ENCODE measurements at places on chromosomes 4 and X.

DNA sequence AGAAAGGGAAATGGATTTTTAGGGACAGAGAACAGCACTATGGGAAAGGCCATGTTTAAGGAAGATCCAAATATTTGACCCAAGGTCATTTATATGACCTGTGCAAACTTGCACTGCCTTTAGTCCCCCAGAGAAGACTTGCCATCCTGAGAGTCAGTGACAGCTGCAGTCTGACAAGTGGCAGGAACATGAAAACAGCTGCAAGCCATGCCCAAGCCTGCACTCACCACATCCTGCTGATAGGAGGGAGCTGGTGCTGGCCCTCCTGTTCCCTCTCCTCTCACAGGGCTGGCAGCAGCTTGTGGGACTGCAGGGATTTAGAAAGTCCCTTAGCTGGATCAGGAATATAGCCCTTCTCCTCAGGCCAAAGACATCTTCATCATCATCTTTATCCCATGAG, 187.7 kb downstream of the RAP1GDS1 start:
- no peak for DNase-seq

GRCh38 chr4:41696763-41697162, 51.8 kb downstream of the PHOX2B start:
- no peak for DNase-seq

DNA sequence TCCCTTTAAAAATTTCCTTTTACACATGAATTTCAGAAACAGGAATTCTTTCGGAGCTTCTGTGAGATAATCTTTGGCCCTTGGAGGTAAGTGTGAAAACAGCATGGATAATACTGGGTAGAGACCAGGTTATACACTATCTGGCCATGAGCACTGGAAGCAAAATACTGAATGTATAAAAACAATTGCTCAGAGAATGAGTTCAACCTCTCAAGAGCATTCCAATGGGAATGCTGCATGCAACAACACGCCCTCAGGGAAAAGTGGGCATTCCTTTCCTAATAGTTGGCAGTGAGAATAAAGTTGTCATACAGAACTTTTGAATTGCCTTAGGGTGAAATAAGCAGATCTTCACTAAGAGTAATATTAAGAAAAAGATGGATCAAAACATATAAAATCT, 574.8 kb upstream of the DIPK2B start:
- DNase-seq: no peak

- DNase-seq: no peak
Measured at GRCh38 chr4:168269896-168270295, 48.7 kb downstream of the DDX60 start.

DNA sequence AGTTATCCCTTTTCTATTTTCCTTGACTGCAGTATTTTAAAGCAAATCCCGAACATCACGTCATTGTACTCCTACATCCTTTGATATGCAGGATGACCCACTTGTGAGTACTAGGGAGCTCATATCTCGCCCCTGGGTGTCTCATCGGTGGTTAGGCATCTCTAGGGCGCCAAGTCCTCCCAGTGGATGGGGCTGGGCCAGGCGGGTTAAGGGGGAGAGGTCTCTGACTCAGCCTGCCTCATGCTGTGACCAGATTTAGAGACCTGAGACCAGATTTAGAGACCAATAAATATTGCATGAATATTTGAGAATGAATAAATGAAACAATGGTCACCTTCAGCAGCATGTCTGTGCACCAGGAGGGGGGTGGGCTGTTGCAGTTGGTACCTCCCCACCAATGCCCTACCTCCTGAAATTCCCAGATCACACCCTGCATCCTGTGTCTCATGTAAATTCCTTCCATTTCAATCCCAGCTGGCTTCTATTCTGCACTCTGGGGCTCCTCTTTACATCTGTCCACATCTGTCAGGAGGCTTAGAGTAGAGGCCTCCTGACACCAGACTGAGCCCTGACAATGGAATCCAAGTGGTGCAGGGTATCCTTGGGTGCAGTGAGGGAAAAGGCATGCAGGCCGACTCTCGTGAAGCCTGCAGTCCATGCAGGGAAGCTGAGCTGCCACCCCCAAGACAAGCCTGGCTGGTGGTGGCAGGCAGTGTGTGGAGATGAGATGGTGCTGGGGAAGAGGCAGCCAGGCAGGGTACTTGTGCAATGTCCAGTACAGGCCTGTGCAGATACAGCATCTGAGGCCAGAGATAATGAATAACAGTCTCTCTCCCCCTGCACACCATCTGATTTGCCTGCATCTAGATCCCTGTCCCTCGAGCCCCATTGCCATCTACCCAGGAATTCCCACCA, 5.2 kb downstream of the APLN start:
- DNase-seq: peak; percentile 34

- DNase-seq: no peak
Measured at GRCh38 chr4:182826391-182826790, 90.8 kb downstream of the DCTD start.

GRCh38 chr4:77818073-77818601, 1.0 kb downstream of the CNOT6L start:
- DNase-seq: peak; percentile 74

DNA sequence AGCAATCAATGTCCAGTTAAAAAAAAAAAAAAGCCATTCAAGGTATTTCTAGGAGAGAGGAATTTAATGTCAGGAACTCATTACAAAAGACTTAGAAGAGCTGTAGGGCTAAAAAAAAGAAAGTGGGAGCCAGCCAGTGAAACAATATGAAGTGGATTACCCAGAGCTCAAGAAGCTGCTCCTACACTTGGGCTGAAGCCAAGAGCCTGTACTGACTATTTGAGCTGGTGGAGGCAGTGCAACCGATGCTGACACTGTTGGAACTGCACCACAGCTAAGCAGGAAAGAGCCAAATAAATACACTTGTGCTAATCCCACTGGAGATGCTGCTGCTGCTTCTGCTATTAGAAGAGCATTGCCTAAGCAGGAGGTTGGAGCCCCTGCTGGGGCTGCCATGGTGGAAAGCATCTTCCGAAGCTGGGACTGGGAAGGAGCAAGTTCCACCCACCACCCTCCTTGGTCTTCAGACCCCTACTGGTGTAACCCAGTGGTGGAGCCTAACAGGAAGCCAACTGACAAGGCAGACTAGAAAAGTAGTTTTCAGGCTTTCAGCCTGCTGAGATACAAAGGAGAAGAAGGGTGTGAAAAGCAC, 65.4 kb downstream of the CXXC4 start:
- DNase-seq: no peak

GRCh38 chrX:15686818-15687685, 22.4 kb upstream of the CLTRN start:
- DNase-seq: no peak

GRCh38 chr4:99593781-99594641, 19.4 kb downstream of the MTTP start:
- DNase-seq: no peak

DNA sequence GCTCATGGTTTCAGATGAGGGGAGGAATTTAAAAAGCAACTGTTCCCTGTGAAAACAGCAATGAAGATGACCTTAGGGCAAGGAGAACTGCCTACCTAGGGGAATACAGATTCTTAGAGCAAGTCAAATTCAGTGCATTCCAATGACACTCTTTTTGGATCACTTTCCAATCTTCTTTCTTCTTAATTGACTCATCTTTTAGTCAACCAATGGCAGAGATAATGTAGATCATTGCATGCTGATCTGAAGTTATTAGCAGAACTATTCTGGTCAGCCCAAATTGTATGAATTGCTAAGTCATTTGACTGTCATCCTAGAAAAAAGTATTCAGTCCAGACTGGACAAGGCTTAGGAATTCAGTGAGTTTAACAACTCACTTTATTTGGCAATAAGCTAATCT, 12.6 kb upstream of the NR3C2 start:
- no peak for DNase-seq

GRCh38 chr4:41594432-41594831, 56.5 kb downstream of the LIMCH1 start:
- DNase-seq: no peak

DNA sequence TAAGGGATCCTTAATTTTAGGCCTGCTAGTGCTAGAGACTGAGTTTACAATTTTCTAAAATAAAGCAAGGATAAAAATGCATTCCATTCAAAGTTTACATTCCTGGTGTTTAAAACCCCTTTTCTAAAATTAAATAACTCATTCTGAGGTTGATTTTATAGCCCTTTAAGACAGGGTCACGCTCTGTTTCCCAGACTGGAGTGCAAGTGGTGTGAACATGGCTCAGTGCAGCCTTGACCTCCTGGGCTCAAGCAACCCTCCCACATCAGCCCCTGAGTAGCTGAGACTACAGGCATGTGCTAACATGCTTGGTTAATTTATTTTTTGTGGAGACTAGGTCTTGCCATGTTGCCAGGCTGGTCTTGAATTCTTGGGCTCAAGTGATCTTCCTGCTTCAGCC, 6.8 kb upstream of the CDKL2 start:
- no peak for DNase-seq

DNA sequence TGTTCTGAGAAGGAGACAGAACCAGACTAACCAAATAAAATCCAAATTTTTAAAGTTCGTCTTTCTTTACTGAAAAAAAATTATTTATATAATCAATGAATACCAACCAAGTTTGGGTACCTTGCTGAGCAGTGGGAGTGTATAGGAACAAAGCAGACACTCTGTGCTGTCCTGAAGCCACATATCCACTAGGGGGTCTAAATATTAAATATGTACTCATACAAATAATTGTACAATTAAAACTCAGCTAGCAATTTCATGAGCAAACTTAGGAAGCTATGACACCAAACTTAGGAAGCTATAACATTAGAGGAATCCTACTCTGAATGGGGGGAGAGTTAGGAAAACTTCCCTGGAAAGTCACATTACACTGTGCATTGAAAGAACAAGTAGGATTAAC, 582.0 kb upstream of the EPHA5 start:
- DNase-seq: no peak

DNA sequence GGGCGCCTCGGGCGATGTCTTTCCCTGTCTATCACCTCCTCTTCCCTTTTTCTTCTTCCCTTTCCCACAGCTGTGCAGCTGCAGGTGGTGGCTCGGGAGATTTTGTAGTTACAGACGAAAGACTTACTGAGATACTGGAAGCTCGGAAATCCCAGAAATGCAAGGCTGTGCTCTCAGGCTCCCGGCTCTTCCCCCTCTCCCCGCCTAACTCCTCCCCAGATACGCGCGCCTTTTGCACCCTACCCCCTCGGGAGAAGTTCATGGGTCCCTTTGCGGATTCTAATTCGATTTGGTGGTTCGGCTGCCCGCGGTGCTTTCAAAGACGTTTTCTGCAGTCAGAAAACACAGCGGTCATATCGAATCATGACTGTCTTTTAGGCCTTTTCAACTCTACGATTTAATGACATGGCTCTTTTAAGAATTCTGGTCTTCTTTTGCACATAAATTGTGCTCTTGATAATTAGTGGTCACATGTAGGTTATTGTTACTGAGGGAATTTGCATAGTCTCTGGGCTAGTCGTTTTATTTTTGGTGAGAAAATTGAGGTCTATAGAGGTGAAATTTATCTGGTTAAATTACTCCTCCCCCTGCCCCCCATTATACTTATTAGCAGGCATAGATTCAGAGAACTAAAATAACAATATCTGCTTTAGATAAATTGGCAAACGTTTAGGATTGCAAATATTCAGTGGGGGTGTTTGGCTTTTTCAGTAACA, 1.6 kb downstream of the SEPTIN11 start:
- DNase-seq: no peak

- no peak for DNase-seq
Measured at GRCh38 chr4:94623126-94623911, 134.4 kb upstream of the BMPR1B start.

GRCh38 chr4:115249808-115250207, 136.4 kb upstream of the NDST4 start:
- DNase-seq: no peak

GRCh38 chr4:7890635-7891393, 48.8 kb downstream of the AFAP1 start:
- DNase-seq: no peak

GRCh38 chrX:129642641-129643040, 12.1 kb downstream of the APLN start:
- no peak for DNase-seq

- DNase-seq: no peak
Measured at GRCh38 chr4:69639542-69639941, at the start of gene UGT2A2. TSS of gene UGT2A2 (minus strand) at chr4:69639642. CDS start at chr4:69639640, 2 bp downstream.

GRCh38 chr4:170853422-170854021, 763.8 kb upstream of the AADAT start:
- DNase-seq: no peak

DNA sequence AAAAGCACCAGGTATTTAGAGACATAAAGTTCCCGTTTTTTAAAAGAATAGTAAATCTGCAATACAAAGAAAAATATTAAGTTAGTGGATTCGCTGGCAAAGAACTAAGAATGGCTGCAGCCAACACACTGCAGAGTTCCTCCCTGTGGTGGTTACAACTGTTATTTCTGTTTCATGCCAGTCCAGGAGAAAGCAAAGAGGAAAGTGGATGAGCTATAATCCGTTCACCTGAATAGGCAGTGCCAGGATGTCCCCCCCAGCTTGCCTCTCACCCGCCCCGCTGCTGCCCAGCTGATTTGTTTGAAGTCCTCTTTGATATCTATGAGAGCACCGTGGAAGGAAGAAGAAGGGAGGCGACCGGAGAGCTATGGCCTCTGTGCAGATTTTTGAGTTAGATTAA, 63.9 kb downstream of the PTCHD1 start:
- no peak for DNase-seq
